ENCODE measurements at places on chromosomes 1 and 21.

DNA sequence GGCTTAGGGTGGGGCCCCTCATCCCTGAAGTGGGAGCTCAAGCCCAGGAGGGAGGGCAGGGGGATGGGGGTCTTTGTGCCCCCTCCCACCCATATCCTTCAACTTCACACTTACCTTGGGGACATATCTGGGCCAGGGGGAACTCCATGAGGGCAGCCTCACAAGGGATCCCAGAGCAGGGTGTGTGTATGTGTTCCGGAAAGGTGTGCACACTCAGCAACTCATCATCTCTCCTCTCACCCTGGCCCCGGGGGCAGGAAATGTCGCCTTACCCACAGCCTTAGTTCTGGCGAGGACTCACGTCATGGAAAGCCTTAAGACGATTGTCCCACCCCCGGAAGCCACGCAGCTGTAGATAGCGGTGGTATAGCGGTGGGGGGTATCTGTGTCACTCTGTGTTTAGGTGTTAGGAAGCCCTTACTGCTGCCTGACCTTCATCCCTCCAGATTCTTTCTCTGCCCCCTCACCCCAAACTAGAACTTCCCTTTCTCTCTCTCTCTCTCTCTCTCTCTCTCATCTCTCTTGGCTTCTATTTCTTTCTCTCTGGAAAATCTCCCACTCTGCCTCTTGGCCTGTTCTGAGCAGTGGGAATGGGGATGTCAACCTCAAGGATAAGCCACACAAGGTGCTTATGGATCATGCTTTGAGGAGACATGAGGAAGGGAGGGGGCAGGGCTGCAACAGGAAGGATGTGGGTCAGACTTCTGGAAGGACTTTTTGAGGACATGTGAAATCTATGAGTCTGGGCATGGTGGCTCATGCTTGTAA lies at the start of gene SH2D2A:
TSS of gene SH2D2A (minus strand) at position 288 of the 768 bp plus-strand sequence. CDS start at position 148, 140 bp downstream.
- peak; percentile 95 for DNase-seq

DNA sequence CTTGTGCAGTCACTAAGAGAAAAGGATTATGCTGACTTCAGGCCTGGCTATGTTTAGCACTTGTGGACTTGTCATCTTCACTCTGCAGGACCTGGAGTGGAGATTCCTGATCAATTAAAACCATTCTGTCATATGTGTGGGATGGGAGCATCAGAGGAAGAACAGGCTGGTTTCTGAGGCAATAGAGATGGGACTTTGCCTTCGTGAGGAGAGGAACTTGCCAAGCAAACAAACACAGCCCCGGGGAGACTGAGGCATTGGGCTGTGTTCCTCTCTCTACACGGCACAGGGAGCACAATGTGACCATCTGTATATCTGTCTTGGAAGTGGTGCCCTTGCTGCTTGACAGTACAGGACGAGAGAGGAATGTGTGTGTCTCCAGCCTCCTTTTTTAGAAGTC lies 23.1 kb downstream of the VASH2 start:
- DNase-seq = no peak

- no peak for DNase-seq
Observed at GRCh38 chr1:145863282-145864018, 4.6 kb upstream of the PIAS3 start.

- DNase-seq = peak; percentile 17
Observed at GRCh38 chr1:228515200-228515834, 28.1 kb downstream of the RNF187 start.

GRCh38 chr1:9593492-9594465 lies 5.1 kb downstream of the TMEM201 start:
- peak; percentile 65 for DNase-seq

GRCh38 chr1:233334092-233334491 lies 6.6 kb downstream of the MAP3K21 start:
- DNase-seq = no peak

DNA sequence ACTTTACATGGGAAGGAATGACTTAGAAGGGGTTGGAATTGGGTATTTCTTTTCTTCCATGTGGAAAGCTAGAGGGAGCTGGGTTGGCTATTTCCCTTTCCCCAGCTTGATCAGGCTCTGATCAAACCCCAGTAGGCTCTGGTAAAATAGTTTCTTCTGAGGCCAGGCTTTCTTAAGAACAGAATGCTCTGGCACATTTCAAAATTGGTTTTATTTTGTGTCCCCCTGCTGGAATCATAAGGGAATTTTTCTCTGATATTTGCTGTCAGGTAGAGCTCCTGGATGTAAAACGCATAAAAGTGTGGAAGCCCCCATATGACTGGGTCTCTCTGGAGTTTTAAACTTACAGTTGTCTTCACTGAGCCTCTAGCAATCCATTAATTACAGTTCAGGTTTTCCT lies 17.1 kb upstream of the APOBEC4 start:
- no peak for DNase-seq

DNA sequence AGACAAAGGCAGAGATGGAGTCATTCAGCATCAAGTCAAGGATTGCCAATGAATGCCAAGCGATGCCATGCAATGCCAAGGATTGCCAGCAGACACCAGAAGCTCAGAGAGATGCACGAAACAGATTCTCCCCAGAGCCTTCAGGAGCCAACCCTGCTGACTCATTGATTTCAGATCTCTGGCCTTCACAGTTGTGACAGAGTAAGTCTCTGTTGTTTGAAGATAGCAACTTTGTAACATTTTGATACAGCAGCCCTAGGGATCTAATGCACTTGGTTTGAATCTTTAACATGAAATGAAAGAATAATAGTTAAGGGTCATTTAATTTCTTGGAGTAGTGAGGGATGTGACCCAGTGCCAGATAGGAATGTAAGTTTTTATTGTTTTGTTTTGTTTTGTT lies 287.4 kb upstream of the RUNX1 start:
- no peak for DNase-seq

GRCh38 chr21:34835526-34835925 lies 166.7 kb downstream of the CLIC6 start:
- no peak for DNase-seq

DNA sequence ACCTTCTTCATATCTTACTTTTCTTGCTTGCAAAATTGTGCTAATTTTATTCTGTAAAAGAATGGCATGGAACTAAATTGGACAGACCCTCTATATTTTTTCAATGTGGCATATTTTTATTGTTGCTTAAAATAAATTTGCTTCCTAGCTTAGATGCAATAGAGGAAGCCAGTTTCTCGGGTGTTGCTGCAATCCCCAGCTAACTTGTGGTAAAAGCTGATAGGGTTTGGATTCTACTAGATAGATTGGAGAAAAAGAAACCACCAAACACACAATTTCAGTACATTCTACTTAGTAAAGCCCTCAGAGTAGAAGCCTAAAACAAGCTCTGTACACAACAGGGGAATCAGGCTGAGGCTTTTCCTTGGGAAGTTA lies 49.5 kb upstream of the GCLM start:
- no peak for DNase-seq

- DNase-seq = no peak
Observed at GRCh38 chr1:97826820-97827219, 94.0 kb downstream of the DPYD start.

DNA sequence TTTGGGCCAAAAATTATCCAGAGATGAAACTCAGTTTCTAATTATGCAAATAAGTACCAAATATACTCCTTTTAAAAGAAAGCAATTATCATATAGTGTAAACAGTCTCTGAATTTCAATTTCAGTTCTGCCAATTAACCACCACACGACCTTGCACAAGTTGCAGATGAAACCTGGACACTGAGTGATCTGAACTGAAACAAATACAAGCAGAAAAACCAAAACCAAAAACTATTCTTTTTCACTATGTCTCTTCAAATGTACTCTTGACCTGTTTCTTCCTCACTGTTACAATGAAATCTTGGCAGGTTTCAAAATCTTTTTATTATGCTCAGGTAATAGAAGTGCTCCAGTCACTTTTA lies 79.2 kb downstream of the TYW3 start:
- DNase-seq = no peak
